ENCODE measurements at places on chromosomes 7 and 10.
A peak's percentile ranks its signal among the peaks of the same experiment; 100 is the strongest.

DNA sequence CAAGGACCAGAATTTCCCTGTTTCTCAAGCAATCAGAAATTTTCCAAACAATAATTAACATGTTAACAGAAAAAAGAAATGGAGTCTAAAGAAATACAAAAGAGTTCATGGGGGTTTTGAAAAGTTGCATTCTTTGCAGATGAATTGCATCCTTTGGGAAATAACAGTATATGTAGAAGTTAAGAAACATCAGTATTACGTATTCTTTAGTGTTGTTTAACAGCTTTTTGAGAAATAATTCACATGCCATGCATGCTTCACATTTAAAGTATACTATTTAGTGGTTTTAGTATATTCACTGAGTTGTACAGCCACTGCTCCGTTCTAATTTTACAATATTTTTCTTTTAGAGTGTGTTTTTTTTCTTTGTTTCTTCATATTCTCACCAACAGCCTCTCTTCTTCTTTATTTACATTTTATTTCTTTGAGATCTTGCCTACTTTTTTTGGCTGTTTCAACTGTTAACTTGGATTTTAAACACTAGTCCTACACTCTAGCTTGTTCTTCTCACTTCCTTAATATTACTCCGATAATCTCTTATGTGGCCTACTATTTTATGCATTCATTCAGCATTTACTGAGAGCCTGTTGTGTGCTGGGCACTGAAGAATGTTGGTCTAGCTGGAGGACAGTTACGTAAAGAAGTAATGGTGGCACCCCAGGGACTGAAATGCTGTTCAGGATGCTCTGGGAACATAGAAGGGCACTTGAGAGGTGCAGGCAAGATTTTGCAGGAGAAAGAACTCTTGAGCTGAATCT, 330.1 kb downstream of the EXOC4 start:
- no peak for DNase-seq

- no peak for DNase-seq
Observed at GRCh38 chr7:25031432-25031831, 51.5 kb upstream of the OSBPL3 start.

GRCh38 chr10:103676058-103676785, 179.2 kb downstream of the SH3PXD2A start:
- DNase-seq, result no peak

GRCh38 chr10:87506956-87507355, 2.3 kb downstream of the MINPP1 start:
- no peak for DNase-seq

DNA sequence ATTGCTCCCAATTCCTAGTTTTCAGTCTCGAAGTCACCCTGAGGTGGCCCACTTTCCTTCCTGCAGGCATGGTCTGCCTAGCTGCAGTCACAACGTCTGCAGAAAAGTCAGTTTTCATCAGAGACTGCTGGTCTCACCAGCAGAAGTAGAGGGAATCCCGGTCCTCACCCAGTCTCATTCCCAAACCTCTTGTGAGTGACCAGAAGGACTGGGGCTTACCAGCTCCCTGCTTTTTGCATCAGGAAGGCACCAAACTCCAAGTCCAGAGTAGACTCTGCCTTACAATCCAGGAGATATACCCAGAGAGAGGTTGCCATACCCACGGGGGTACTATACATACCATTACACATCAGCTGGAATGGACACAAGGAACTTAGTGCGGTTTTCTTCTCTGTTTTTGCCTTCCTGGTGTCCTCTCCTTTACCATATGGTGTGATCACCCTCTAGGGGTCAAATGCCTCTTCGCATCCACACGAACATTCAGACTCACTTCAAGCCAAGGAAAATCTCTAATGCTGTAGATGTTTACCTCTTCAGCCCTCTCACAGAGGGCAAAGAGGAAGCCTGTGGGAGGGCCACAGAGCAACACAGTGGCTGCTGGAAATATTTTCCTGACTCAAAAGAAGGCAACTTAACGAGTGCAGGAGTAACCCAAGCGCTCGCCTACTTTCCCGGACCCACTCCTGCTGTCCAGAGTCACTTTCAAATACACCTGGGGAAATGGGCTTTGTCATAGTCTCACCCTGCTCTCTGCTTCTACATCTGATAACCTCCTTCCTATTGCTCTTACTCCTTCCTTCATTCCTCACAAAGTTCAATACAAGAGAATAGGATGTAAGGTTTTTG, 220.9 kb downstream of the C7orf25 start:
- DNase-seq, result peak; percentile 22

- no peak for DNase-seq
Observed at GRCh38 chr7:125927556-125927955, 997.9 kb upstream of the POT1 start.

GRCh38 chr10:57482259-57482658, 785.4 kb downstream of the IPMK start:
- DNase-seq, result no peak

GRCh38 chr7:155961241-155962190, 149.3 kb upstream of the SHH start:
- DNase-seq, result no peak

DNA sequence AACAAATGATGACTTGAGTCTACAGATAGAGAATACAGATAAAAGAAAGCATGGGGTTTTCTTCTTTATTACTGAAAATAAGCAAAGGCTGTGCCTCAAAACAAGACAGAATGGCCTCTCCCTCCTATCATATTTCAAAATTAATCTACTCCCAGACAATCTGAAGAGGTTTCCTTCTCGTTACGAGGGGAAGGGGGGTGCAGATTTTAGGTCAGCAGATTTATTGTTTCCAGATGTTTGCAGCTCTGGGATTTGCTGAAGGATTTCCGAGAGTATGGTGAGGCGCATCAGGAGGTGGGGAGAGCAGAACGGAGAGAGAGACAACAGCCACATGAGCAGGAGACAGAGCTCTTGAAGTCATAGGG, 89.8 kb downstream of the KIAA1549 start:
- DNase-seq, result no peak

DNA sequence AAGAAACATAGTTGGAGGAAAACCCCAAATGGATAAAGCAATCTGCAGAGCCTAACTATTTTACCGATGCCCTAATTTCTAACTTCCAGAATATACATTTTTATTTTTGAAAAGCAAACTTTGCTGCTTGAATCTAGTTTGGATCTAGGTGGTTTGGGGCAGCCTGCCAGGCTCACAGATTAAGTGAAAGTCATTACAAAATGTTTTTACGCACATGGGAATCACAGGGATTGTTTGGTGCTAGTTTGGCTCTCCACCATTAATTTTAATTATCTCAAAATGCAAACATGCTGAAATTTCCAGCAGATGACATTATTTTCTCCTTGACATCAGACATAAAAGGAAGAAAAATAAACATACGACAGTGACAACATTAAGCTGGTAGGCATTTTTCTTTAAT, 166.7 kb upstream of the INHBA start:
- DNase-seq, result no peak

DNA sequence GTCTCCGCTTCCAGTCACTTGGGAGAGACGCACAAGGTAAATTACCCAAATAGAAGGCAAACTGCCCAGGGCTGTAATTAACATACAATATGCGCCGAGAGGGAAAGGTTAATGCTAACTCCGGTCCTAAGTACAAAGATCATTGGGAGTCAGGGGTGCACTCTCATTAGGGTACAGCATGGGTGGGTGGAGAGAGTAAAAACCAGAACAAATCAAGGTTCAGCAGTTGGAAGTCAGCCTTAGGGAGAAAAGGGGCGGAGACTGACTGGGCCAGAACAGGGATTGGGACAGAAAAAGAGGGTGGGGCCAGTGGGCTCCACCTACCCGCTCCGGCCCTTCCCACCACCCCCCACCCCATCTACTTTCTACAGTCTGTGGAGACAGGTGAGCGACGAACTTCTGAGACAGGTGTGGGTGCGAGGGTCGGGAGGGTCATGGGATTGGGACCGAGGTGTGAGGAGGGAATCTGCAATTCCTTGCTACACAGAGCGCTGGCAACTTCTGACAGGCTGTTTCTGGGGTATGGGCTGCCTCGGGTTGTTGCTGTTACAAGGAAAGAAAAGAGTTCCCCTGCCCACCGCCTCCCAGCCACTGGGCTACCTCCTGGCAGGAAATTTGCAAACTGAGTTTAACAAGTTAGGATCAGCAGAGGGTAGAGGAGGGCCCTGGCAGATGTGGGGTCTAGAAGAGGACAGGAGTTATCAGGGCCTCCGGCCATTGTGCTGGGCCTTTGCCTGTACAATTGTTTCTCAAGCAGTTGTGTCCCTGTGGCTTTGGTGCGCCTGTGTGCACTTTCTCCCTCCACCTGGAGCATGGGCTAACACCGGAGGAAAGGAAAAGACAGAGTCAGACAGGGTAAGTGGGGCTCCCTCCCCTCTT, at the start of gene TMEM139:
TMEM139 (plus strand) TSS at position 368 of the 879 bp plus-strand sequence. CDS start 1,000 bp downstream, outside the sequence.
- DNase-seq, result no peak

DNA sequence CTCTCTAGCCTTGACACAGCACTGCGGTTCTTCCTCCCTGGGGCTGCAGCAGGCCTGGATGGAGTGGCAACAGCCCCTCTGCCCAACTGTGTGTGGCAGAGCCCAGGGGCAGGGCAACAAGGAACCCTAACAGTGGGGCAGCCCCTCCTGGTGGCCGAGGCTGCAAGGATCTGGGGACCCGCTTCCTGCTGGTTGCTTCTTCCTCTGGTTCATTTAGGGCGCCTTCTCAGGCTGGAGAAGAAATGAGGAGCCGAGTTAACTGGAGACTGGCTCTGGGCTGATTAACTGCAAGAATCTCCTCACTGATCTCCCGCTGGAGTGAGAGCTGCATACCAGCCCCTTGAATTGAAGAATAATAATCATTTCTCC, 80.1 kb upstream of the EMX2 start:
- DNase-seq, result no peak

- DNase-seq, result peak; percentile 8
Observed at GRCh38 chr10:99484626-99485581, 47.8 kb upstream of the NKX2-3 start.

DNA sequence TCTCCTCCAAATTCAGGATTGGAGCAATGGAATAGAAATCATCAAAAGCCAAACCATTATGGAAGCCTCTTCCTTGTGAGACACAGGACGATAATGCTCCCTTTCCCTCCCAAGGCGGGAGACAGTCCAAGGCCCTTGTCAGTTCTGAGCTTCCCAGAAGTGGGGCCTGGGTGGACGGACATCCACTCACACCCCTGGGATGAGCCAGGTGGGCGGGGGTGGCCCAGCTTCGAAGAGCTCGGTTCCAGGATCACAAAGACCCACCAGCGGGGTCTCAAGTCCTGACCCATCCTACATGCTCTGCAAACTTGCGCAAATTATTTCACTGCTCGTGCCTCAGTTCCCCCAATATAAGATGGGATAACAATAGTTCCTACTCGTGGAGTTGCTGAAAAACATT, 10.1 kb upstream of the FOXL3 start:
- DNase-seq, result no peak

DNA sequence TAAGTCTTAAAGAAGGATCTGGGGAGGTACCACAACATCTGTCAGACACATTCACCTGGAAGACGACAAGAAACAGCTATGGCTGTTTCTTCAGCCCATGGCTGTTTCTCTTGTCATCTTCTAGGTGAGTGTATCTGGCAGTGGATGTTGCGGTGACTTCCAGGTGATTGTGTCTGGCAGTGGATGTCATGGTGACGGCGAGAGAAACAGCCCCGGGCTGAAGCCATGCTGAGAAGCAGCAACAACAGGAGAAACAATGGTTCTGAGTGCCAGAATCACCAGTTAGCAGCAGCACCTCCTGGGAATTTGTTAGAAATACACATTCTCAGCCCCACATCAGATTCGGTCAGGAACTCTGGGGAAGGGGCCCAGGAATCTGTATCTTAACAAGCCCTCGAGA, 68.6 kb upstream of the SYPL1 start:
- no peak for DNase-seq

- DNase-seq, result no peak
Observed at GRCh38 chr10:99389729-99390480, 40.5 kb downstream of the GOT1 start.

DNA sequence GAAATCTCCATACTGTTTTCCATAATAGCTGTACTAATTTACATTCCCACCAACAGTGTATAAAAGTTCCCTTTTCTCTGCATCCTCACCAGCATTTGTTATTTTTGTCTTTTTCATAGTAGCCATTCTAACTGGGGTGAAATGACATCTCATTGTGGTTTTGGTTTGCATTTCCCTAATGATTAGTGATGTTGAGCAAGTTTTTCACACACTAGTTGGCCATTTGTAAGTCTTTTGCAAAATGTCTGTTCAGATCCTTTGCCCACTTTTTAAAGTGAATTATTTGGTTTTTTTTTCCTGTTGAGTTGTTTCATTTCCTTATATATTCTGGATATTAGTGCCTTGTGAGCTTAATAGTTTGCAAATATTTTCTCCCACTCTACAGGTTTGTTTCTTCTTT, 101.0 kb upstream of the NFE2L3 start:
- no peak for DNase-seq

DNA sequence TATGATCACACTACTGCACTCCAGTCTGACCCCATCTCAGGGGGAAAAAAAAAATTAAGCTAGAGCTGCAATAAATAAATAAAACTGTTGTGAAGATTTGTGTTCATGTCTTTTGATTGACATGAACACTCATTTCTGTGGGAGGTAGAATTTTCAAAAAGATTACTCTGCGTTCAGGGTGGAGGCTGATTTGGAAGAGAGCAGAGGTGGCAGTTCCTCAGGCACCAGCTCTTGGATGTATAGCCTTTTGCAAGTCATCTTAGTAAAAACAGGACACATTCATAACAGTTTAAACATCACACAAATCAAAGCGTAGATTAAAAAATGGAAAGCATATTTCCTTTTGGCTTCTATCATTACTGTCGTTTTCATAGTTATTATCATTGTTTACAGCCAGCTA, 243.5 kb upstream of the LRGUK start:
- DNase-seq, result no peak

DNA sequence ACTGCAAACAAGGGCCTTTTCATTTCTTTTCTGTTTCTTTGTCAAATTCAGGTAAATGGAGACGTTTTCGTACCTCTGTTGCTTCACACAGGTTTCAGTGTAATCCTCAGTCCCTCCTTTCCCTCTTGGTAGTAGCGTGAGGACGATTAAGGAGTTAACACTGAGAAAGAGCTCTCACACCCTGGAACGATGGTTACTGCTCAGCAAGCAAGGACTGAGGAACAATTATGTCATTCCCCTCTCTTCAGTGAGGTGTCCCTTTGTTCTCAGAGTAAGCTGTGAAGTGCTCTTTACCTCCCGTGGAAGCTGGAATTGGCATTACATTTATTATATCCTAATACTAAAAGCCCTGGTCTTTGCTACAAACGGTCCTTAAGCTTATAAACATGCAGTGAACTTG, 95.9 kb downstream of the FANK1 start:
- no peak for DNase-seq

- DNase-seq, result no peak
Observed at GRCh38 chr7:74470504-74470903, 16.8 kb downstream of the GTF2IRD1 start.

DNA sequence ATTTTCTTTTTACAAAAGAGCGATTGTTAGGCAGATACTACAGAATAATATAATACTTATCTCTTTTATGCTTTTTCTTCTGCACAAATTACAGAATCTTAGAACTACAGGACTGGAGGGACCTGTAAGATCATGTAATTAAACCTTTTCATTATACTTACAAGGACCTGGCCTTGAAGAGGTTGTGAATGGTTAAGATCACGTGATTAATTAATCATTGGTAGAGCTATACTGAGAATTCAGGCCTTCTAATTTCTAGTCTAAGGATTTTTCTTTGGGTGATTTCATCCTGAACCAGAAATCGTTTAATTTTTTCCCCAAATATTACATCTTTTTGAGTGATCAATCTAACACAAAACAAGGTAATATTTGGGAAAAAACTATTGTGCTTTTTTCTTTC, 163.8 kb upstream of the SLC26A5 start:
- DNase-seq, result no peak

All from cerebellar cortex (tissue), 1 donor.